ENCODE measurements at places on chromosomes 7 and 10.

DNA sequence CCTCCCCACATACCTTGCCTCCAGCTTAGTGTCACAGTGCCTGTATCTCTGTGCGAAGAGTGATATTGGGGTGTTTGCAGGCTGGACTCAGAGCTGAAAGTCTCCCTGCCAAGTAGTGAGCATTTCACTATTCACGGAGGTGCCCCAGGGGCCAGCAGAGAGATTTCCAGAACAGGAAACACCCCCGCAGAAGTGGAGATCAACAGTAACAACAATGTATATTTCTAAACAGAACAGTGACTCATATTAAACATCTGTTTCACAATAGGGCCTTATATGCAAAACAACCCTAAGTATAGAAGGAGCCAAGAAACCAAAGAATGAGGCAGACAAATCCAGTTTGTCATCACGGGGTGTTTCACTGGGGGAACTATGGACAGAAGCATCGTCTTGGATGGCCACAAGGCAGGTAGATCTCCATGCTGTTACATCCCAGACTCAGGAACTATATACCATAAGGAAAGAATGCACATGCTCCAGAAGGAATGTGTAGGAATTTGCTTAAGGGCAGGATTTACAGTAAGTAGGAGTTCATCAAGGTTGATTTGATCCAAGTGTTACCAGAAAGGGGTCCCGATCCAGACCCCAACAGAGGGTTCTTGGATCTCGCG, 29.3 kb upstream of the CCL24 start:
- no peak for DNase-seq

DNA sequence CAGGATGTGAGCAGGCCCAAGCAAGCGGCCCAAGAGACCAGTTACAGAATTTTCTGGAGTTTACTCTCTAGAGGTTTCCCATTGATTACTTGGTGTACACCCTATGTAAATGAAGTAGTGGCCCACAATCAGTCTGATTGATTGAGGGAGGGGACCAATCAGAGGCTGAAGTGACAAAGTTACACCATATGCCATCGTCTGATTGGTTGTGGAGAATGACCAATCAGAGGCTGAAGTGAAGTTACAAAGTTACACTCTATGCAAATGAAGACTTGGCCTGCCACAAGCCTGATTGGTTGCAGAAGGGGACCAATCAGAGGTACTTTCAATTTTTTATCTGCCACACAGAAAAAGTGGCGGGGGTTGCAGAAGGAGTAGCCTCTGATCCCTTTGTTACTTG, 83.7 kb downstream of the KIF20B start:
- DNase-seq = no peak

DNA sequence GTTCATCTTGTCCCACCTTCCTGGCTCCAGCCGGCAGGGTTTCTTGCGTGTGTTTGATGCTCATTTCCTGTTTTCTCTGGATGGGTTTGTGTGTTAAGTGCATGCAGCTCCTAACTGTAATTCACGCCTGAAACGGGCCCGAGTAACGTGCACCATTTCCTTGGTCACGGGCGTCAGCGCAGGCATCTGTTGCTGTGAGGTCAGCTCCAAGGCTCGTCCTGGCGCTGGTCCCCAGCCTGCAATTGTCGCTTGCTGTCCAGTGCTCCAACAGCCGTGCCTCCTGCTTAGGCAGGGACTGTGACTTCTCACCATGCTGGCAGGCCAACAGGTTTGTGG, 201.1 kb downstream of the GLRX3 start:
- no peak for DNase-seq

GRCh38 chr7:1596181-1597043, 26.6 kb upstream of the PSMG3 start:
- no peak for DNase-seq

DNA sequence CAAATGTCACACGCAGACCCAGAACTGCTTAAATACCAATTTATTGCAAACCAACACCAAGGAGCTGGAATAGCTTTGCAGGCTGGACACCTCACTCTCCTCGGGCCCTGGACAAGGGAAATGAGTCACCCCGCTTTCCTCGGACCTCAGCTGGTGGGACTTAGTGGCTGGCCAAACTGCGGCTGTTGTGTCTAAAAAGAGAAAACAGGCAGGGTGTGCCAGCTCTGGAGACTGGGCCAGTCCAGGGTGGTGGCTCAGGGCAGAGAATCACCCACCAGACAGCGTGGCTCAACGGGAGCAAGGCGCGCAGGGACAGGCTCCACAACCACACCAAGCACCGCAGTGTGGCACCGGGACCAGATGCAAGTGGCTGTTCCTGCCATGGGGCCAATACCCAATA, 58.2 kb upstream of the CAMK2B start:
- peak; percentile 75 for DNase-seq

DNA sequence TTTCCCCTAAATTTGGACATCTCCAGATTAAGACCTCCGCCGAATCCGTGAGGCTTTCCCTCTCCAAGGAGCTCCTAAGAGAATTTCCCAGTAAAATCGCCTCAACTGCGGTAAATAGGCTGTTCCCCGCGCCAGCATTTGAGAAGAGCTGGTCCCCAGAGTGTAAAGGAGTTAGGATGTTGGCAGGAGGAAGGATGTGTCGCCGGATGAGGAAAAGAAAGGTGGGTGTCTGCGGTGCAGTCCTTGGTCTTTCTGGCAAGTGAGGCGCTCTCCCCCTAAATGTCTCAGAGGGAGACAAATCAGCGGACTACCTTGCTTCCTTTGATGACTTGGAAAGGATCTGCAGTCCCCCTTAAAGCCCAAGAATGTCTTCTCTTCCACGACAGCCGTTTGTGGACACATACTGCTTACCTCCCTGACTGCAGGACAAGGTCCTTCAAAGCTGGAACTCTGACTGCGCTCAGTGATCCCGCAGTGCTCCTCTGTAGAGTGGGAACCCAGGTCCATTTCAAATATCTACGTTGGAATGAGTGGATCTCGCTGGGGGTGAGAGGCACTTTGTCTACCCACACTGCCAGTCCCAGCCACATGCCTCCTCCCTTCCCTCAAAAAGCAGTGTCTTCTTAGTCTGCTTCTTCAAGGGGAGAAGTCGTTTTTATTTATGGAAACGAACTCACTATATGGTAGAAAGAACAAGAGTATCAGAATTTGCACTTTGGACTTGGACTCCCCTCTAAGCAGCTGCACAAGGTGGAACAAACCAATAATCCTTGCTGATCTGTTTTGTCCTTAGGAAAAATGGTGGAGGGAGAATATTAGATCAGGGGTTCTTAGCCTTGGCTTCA, 1.1 kb upstream of the DLG5 start:
- no peak for DNase-seq

DNA sequence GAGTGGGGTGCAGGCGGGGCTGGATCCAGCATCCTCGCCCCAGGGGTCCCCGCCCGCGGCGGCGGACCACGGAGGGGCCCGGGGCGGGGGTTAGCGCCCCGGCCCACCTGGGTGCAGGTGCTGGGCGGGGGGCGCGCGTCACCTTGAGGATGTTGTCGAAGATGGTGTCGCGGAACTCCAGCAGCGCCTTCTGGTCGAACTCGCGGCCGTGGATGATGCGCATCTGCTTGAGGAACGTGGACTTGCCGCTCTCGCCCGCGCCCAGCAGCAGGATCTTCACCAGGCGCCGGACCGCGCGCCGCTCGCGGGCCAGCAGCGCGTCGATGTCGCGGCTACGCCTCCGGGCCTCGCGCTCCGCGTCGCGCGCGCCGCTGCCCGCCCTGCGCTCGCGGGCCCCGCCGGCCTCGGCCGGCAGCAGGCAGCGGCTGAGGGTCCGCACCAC, 376 bp downstream of the GNA12 start:
- no peak for DNase-seq

DNA sequence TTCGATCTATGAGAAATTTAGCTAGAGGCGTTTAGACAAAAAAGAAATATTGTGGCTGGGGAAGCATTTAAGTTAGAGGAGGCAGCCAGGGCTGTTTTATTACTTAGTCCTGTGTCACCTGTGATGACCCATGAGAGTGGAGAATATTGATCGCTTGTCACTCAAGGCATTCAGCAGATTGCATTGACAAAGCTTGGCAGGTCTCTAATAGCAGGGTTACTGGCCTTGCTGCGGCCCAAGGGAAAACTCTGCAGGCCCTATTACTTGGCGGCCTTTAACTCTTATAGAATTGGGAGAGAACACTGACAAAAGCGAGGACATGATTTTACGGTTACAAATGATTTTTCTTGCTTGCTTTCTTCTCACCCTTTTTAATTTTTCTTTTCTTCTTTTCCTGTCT, 473.5 kb downstream of the AUTS2 start:
- DNase-seq = no peak

DNA sequence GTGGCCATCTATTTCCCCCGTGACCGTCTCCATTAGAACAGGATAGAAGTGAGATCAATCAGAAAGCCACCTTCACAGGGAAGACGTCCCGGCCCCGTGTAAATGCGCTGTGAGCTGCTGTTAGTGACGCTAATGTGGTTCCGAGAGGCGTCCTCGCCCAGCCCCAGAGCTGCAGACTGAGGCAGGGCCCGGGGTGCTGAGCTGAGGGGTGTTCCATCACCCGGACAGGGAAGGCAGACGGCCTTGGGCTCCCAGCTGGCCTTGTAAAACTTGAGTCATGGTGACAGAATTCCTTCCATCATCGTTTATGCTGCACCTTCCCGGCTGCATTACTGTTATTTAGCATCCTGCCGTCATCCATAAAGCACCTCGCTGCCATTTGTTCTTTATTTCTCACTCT, 195.3 kb upstream of the CTBP2 start:
- no peak for DNase-seq

- DNase-seq = no peak
These were observed 113.3 kb upstream of the CREB5 start for GRCh38 chr7:28298870-28299518.

DNA sequence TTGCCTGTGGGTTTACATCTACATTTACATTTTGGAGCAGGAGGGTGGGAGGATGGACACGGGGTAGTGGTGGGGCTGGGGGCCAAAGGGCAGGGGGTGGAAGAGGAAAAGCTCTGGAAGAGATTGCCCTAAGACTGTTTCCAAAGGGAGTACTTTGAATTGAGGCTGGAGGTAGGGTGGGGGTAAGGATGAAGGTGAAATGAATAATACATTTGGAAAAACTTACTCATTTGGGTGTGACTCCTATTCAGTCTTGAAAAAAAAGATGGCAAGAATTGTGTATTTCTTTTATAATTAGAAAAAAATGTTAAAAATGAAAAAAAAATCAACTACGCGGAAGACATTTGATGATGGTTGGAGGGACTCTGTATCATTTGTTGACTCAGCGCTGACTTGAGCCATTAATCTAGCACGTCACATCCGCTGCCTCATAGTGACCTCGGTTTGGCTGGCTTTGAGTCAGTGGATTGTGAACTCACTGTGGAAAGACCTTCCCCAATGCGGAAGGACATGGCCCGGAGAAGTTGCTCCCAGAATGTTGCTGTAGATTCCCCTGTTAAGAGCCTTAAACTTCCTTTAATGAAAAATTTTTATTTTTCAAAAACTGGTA, 2.8 kb downstream of the FAM180A start:
- DNase-seq = no peak

GRCh38 chr10:100148353-100149211, 37.2 kb downstream of the ERLIN1 start:
- DNase-seq = no peak

GRCh38 chr7:124879103-124879502, 50.5 kb downstream of the POT1 start:
- DNase-seq = no peak

Data from chondrocyte (in vitro differentiated cells).